ENCODE measurements at places on chromosomes 1 and 21. TPM values are rescaled to one million over a fixed set of nuclear protein-coding genes. Genes with fewer than 3 reads are reported as not detected.
A peak's percentile ranks its signal among the peaks of the same experiment; 100 is the strongest.

SLAMF8 gene
- total RNA-seq = 1.5 TPM

IGFN1 gene
- total RNA-seq = not detected

DNA sequence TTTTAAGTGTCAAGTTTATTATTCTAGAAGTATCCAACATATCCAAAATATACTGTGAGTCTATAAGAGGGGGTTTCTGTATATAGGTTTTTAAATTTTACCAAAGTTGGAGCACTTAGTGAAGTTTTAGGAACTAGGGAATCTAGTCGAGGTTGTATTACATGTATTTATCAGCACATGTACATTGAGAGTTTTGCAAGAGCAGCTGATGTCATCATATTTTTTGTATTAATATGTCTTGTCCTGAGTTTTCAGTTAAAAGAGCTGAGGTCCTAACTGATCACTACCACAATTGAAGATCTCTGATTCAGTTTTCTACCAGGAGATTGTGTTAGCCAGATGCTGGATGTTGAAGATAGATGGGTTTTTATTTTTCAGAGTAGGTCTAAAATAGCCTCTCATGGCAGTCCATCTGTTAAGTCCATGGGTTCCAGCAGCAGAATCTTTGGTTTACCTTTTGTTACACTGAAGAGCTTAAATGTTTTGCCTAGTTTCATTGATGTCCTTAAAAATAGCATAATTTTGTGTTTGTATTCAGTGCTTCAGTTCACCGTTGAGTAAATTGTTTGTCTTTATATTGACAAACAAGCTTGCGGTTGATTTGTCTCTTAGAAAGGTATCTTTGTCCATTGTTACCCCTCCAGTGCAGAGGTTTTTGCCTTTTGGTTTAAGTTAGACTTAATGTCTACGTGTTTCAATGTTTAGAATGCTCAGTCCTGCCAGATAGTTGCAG lies 16.0 kb downstream of the YBX1 start:
- DNase-seq = no peak

GRCh38 chr1:19554090-19554489 lies 68.8 kb upstream of the CAPZB start:
- DNase-seq = no peak

DNA sequence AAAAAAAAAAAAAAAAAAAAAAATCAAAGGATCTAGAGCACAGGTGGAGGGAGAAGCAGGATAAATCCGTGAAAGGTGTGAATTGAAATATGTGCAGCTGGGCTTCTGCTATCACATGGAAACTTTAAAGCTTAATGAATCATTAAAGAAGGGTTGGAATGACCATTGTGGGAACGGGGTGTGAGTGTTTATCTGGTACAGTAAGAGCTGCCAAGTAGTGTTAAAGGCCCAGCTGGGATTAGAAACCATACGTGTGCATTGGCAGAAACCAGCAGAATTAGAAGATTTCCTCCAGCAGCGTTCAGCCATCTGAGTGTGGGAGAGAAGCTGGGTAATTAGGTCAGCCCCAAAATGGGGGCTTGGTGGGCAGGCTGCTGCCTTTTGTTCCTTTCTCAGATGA lies 13.5 kb downstream of the FALEC start:
- no peak for DNase-seq

- DNase-seq = no peak
These were observed 56.3 kb downstream of the MORN1 start for GRCh38 chr1:2334883-2335534.

DNA sequence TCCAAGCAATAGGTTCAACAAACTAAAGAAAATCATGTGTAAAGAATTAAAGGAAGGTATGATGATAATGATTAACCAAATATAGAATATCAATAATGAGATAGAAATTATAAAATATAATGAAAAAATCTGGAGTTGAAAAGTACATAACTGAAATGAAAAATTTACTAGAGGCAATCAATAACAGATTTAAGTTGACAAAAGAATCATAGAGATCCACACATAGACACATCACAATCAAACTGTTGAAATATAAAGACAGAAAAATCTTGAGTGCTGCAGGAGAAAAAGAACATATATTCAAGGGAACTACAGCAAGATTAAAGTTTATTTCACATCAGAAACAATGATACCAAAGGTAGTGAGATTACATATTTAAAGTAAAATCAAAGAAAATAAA lies 63.7 kb downstream of the RNASEL start:
- no peak for DNase-seq

DNA sequence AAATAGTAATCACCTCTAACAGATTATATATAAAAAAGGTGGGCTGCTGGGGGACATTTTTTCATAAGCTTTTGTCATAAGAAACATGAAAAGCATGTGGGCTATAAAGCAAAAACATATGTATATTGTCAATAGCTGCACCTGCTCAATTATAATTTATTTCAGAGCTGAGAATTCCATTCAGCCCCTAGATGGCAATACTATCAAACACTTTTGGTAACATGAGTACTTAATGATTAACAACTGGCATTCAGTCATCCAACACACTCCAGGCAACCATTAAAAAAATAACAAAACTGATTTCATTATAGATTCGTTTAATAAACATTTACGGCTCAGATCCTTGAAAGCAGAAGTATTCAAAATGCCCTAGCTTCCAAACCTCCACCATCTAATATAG lies 115.1 kb downstream of the KCTD3 start:
- no peak for DNase-seq

GRCh38 chr21:38787461-38788274 lies 18.1 kb upstream of the ETS2 start:
- DNase-seq = no peak

DNA sequence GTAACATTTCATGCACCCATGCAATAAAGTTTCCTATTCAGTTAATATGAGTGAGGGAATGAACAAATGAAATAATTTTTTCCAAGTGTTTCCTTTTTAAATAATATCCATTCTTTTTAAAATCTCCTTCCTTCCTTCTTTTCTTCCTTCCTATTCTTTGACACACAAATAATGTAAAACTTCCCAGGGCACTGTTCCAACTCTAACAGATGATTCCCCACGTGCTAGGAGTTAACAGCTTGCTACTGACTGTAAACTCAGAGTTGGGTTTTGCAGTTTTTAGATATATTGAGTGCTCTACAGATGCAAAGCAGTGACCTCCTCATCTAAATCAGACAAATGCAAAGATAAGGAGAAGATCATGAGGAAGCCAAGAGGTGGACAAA lies 54.0 kb upstream of the POU2F1 start:
- DNase-seq = no peak

GRCh38 chr1:89761901-89762300 lies 58.9 kb upstream of the LRRC8D start:
- DNase-seq = no peak

DNA sequence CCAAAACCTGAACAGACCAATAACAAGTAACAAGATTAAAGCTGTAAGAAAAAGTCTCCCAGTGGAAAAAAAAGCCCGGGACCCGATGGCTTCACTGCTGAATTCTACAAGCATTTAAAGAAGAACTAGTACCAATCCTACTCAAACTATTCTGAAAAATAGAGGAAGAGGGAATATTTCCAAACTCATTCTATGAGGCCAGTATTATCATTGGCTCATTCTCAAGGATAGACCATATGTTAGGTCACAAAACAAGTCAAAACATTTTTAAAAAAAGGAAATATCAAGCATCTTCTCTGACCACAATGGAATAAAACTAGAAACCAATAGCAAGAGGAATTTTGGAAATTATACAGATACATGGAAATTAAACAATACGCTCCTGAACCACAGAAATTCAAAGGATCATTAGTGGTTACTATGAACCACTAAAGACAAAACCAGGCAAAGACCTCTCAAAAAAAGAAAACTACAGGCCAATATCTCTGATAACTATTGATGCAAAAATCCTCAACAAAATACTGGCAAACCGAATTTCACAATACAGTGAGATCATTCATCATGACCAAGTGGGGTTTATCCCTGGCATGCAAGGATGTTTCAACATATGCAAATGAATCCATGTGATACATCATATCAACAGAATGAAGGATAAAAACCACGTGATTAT lies 13.9 kb upstream of the IL20 start:
- no peak for DNase-seq

DNA sequence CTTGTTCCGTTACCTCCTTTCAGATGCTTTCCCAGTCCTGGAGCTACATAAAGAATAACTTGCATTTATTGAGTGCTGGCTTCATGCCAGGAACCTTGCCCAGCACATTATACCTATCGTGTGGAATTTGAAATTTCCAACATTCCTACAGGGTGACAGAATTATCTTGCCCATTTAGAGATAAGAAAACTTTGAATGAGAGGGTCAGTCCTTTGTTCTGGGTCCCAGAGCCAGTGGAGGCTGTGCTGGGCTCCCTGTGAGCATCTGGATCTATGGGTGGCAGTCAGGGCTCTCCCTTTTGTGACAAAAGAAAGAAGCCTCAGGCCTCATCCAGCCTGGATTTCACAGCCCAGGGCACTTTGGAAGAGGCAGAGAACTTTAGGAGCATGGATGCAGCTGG lies 3.2 kb downstream of the GSTM4 start:
- peak; percentile 77 for DNase-seq

DNA sequence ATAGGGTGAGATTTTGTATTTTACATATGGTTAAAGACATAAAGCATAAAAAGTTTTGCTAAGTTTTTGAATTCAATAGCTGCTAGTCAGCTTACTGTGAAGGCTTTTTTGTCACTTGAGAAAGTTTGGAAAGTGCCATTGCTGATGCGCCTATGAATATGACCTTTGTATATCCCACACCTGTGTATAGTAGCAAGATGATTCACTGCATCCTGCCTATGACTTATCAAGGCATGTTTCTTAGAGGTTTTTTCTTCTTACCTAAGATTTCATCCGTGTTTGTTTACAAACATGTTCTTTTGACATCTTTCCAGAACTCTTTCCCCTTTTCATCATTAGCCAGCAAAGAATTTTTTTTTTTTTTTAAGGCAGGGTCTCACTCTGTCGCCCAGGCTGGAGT lies 51.5 kb downstream of the PRKAA2 start:
- no peak for DNase-seq

GRCh38 chr1:21355956-21356355 lies 65.7 kb upstream of the ECE1 start:
- no peak for DNase-seq

DNA sequence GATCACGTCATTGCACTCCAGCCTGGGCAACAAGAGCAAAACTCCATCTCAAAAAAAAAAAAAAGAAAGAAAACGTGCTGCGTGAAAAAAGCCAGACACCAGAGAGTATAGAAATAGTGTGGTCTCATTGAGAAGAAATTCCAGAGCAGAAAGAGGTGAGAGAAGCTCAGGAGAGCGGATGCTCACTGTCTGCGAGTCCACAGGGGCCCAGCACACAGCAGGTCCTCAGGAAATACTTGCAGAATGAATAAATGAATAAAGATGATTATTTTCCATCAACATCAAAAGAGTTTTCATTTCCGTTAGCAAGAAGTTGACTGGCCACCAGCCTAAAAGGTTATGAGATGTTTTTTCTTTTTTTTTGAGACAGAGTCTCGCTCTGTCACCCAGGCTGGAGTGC lies 14.4 kb downstream of the CASP9 start:
- DNase-seq = no peak

DNA sequence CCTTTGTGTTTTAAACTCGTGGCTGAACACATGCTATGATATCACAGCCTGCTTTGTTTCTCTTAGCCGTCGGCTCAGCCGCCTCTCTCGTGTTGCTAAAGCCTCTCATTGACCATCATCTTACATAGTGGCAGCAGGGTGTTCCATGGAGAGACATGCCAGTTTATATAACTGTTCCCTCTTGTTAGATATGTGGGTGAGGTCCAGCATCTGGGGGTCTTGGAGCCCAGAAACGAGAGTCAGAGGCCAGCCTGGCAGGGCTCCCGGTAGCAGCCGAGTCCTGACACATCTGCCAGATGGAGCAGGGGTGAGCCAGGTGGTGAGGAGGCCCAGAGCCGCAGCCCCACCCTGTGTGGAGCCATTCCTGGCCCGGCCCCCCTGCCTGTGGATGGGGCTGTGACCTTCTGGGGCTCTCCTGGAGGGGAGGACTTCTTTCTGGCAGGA lies 11.9 kb downstream of the PODN start:
- no peak for DNase-seq

DNA sequence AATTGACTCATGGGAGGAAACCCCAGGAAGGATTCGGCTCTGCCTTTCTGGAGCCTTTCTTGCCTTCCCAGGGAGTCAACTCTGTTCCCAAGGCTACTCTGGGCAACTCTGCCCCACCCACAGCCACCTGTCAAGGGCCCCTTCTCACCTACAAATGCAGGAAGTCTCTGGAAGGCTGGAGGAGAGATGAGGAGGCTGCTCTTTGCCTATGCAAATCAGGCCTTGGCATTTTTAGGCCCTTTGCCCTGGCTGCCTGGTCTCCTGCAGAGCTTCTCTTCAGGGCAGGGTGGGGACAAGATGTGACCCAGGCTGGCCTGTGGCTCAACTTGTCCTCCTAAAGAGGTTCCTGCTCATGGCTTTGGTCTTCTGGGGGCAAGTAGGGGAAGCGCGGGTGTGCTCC lies 5.4 kb downstream of the SLC6A9 start:
- DNase-seq = no peak

DNA sequence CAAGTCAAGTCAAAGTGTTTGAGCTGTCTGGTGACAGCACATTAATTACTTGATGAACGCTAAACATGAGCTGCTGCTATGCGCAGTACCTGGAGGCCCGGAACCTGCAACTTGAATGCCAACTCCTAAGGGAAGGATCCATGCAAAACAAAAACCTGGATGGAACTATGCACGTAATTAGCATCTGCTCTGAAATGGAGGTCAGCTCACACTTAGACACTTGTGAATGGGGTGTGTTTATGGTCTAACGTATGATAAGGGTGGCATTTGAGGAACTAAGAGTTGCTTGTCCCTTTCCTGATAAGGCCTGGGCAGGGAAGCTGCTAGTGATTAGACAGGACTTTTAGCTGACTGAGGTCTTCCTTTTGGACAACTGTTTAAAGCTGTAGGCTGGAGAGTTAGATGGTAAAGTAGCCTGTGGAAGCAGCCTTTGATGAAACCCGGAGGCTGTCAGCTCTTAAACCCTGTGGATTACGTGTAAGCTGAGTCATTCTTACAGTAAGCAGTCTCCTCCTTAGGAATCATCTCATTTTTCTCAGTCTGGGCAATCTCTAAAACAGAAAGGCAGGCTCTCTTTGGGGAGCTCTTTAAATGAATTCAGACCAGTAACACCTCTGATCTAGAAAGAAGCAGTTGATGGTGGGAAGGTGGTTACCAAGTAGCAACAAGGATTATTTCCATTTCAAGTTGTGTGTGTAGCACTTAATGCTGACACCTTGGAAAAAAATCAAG lies 6.8 kb downstream of the TENT5C start:
- peak; percentile 79 for DNase-seq

GRCh38 chr1:204320382-204320804 lies 39.3 kb downstream of the PLEKHA6 start:
- DNase-seq = no peak

DNA sequence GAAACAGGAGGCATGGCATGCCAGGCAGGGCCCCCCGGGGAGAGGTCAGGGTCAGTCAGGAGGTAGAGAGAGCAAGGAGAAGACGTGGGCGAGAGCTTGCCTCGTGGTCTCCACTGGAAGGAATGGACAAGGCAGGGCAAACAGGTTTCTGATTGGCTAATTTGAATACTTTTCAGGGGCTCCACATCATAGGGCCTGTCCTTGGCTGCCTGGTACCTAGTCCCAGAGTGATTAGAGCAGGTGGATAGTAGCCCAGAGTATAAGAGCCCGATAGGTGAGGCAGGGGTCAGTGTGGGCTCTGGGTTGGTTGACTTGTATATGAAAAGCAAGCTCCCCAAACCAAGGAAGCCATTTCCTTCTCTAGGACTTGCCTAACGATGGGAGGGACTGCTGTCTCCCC lies 178.6 kb downstream of the ZP4 start:
- no peak for DNase-seq

All from vagina (tissue), 2 donors.